ENCODE measurements at places on chromosomes 12 and 14.

DNA sequence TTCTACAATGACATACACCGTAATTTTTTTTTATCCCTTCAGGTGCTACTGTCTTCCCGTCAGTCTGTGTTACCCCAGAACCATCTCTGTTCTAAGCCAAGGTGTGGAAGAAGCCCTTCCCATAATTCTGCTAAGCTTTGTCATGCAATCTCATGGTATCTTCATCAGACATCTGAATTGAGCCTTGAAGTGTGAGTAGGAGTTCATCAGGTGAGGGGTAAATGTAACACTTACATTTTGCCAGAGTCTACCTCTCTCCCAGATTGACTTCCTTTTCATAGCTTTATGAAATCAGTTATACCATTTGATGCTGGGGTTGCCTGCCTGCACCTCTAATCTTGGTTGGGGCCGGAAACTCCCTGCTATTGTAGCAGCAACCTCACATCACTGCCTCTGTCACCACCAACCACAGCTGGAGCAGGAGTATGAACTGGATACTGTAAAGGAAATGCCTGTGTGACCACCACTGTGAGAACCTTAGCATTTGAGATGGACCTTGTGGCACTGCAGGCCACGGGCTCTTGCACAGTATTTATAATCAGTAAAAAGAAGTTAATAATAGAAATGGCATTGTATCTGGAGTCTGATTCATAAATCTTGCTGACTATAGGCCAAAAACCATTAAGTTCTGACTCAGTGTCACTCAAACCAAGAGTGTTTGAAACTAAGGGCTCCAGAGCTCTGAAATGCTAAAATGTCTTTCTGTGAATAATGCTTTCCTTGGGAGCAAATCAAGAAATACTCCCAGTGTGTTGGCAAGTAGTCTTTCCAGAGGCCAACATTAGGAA, 58.7 kb upstream of the STK38L start:
- DNase-seq, result no peak

GRCh38 chr14:104982548-104983230, 2.9 kb upstream of the CLBA1 start:
- no peak for DNase-seq

GRCh38 chr12:99552022-99552421, 95.5 kb upstream of the GARIN6 start:
- no peak for DNase-seq

DNA sequence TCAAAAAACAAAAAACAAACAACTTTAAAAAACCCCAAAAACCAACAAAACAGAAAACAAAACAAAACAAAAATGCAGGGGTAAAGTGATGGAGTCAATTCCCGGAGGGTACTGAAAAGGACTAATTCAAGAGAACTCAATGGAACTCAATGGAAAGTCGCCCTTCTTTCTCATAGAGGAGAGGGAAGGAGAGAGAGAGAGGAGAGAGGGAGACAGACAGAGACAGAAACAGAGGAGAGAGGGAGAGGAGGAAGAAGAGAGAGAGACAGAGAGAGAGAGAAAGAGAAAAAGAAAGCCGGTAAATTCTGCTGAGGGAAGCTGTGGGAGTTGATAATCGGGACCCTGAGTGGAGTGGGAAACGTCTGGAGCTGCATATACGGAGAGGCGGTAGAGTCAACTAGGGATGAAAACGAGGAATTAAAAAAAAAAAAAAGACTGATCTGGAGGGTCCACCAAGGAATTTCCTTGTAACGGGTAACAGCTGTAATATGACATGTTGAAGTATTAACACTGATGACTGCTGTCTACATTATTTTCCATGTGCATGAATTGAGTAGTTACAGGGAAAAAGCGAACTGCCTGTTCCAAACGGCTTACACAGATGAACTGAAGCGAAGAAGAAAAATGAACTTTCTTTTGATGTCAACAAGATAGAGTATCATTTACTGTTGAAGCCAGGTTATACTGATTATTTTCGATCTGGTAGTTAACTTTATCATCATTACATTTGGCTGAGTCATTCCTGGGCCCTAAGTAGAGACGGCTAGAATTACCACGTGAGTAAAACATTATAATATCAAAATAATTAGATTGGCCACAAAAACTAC, 934 bp upstream of the ZC2HC1C start:
- DNase-seq, result no peak

DNA sequence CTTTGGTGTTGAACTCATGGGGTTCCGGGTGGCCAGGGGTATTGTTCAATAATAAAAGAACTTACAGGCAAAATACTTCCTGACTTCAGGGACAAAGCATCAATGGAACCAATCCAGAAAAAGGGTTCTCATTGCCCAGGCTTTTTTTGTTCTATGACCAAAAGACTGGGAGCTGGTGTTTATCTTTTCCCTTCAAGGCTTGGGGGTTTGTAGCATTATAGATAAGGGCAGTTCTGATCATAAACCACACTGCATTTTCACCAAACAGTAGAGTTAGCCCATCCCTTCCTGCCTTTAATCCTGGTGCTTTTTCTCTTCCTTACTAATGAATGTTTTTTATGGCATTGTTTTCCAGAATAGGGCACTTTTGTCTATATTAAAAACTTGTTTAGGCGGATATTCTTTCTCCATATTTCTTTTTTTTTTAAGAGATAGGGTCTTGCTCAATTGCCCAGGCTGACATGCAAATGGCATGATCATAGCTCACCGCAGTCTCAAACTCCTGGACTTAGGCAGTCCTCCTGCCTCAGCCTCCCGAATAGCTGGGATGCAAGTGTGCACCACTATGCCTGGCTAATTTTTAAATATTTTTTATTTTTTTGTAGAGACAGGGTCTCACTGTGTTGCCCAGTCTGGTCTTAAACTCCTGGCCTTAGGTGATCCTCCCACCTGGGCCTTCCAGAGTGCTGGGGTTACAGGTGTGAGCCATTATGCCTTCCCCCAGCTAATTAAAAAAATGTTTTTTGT, 9.7 kb downstream of the FUT8 start:
- DNase-seq, result no peak

DNA sequence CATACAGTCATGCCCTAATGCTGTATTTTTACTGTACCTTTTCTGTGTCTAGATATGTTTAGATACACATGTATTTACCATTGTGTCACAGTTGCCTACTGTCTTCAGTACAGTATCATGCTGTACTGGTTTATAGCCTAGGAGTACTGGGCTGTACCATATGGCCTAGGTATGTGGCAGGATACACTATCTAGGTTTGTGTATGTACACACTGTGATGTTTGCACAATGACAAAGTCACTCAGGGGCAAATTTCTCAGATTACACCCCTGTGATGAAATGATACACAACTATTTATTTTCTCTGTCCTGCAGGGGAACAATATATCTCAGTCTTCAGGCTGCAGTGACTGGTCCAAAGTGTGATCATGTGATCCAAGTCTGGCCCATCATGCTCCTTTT, 1076.1 kb downstream of the VRK1 start:
- DNase-seq, result no peak

All from stimulated activated CD4-positive, alpha-beta T cell treated with anti-CD3 and anti-CD28 coated beads, Interleukin-2, amount 100 ng/mL, for 48 hours (primary cell).